Mesothelial cell of epicardium (in vitro differentiated cells): ENCODE measurements at places on chromosomes 6 and 20. TPM values are rescaled to one million over a fixed set of nuclear protein-coding genes. Genes with fewer than 3 reads are reported as not detected.

Gene CD93
- 0.07 to 0.09 TPM (median 0.09 TPM) in 3 replicates for total RNA-seq

Gene GABRR2
- 0.75 to 1.3 TPM (median 0.87 TPM) in 3 replicates for total RNA-seq

Gene LY6G6F
- not detected in 3 replicates for total RNA-seq

Gene HIVEP1
- 63.4 to 69.4 TPM (median 64.0 TPM) in 3 replicates for total RNA-seq

Gene RAD21L1
- total RNA-seq: not detected in 3 replicates

Gene HSPA12B
- 11.5 to 13.0 TPM (median 12.0 TPM) in 3 replicates for total RNA-seq

Gene ESR1
- total RNA-seq: not detected in 3 replicates

Gene HAO1
- not detected in 3 replicates for total RNA-seq

Gene ZNF334
- total RNA-seq: 31.8 to 34.5 TPM (median 32.5 TPM) in 3 replicates

Gene SLC22A1
- 1.8 to 2.4 TPM (median 2.0 TPM) in 3 replicates for total RNA-seq
